Cortex of kidney (tissue), 1 donor: ENCODE measurements at places on chromosomes 11 and 22.

DNA sequence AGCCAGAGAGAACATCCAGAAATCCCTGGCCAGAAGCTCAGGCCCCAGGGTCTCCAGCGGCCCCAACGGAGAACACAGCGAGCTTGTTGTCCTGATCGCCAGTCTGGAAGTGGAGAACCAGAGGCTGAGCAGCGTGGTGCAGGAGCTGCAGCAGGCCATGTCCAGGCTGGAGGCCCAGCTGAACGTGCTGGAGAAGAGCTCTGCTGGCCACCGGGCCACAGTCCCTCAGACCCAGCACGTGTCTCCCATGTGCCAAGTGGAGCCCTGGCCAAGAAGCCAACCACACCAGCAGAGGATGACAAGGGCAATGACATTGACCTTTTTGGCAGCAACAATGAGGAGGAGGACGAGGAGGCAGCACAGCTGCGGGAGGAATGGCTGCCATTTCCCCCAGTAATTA is 20.6 kb upstream of the SCGB1D1 start:
- DNase-seq, result no peak

DNA sequence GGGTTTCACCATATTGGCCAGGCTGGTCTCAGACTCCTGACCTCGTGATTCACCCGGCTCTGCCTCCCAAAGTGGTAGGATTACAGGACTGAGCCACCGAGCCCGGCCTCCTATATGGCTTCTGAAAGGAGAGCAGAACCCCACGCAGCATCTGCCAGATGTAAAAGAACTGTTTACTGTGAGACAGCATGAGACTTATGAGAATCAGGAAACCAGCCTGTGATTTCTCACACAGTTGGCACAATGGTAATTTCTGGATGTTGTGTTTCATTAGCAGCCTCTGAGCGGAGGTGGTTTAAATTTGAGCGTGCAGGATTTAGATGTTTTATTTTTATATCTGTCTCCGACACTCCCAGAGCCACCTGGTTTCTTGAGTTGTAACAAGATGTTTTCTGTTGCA is 33.8 kb downstream of the CEP164 start:
- DNase-seq, result no peak

- no peak for DNase-seq
Measured at GRCh38 chr11:35424157-35424940, 5.0 kb upstream of the SLC1A2 start.

- DNase-seq, result no peak
Measured at GRCh38 chr11:72739240-72740059, 12.8 kb downstream of the ARAP1 start.

DNA sequence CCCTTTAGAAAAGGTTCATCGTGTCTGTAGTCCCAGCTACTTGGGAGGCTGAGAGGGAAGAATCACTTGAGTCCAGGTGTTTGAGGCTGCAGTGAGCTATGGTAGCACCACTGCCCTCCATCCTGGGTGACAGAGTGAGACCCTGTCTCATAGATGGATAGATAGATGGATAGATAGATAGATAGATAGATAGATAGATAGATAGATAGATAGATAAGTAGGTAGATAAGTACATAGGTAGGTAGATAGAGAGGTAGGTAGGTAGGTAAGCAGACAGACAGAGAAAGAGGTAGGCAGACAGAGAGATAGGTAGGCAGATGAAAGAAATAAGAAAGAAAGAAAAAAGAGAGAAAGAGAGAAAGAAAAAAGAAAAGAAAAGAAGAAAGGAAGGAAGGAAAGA is 156.4 kb downstream of the GRIK4 start:
- DNase-seq, result no peak

- no peak for DNase-seq
Measured at GRCh38 chr11:16905375-16905774, 108.8 kb downstream of the PLEKHA7 start.

GRCh38 chr22:41444360-41445128 is 2.1 kb downstream of the TOB2 start:
- DNase-seq, result peak; percentile 28

- DNase-seq, result no peak
Measured at GRCh38 chr11:123518496-123519054, 88.5 kb downstream of the GRAMD1B start.

- no peak for DNase-seq
Measured at GRCh38 chr11:77687088-77687487, 49.5 kb upstream of the CLNS1A start.

DNA sequence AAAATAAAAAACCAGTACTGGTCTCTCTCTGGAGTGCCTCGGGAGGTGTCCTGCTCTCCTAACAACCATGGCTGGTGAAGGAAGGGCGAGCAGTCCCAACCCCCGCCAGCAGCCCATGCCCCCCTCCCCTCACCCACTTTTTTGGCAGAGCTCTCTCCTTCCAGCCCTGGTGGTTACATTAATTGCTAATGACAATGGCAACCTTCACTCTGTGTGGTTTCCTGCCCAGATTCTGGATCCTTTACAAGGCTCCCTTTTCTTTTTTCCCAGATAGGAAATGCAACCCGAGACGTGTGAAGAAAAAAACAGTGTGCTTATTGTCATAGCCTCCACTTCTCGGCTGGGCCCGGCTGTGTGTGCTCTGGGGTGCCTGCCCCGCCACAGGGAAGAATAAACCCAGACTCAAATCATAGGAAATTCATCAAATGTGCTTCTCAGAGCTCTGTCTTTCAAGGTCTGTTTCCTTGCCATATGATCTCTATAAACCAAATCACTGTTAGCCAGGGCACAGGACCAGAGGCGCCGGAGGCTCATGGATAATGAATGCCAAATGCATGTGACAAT is 513.0 kb downstream of the SOX6 start:
- DNase-seq, result no peak

DNA sequence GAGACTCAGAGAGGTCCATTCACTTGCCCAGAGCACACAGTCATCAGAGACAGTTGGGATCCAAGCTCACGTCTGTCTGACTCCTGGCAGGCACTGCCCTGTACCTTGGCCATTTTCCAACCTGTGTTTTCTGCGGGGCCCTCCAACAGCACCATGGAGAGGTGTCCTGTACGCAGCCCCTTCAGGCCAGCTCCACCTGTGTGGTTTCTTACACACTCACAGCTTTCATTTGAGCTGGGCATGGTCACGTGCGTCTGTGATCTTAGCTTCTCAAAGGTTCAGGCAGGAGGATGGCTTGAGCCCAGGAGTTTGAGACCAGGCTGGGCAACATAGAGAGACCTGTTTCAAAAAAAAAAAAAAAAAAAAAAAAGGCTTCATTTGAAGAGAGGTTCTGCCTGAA is 24.4 kb downstream of the TOM1 start:
- DNase-seq, result no peak

- no peak for DNase-seq
Measured at GRCh38 chr11:115080923-115081680, 402.8 kb downstream of the NXPE2 start.

DNA sequence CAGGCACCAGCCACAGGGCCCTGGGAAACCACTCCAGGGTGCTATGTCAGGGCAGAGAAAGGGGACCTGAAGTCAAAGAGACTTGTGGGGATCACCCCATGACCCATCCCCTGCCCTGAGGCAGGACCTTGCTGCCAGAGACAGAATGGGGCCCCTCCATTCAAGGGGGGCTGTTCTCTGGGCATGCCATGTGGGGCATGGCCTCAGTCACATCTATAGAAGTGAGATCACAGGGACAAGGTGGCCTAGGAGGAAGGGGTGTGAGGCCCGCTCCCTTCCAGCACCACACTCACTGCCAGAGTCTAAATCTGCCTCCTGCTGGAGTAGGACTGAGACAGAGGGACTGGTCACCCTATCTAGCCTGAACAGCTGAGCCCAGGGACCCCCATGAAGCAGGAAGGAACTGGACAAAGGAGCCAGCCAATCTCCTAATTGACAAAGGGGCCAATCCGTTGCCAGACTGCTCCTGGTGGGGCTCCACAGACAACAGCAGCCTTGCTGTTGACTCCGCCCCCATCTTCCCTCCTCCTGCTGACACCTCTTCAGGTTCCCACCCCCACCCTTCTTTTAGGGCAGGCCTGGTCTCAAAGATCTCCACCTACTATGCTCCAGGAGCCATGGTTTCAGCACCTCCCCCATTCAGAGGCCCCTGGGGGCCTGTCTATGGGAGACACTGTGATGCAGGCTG is 26.0 kb downstream of the NEAT1 start:
- DNase-seq, result no peak

DNA sequence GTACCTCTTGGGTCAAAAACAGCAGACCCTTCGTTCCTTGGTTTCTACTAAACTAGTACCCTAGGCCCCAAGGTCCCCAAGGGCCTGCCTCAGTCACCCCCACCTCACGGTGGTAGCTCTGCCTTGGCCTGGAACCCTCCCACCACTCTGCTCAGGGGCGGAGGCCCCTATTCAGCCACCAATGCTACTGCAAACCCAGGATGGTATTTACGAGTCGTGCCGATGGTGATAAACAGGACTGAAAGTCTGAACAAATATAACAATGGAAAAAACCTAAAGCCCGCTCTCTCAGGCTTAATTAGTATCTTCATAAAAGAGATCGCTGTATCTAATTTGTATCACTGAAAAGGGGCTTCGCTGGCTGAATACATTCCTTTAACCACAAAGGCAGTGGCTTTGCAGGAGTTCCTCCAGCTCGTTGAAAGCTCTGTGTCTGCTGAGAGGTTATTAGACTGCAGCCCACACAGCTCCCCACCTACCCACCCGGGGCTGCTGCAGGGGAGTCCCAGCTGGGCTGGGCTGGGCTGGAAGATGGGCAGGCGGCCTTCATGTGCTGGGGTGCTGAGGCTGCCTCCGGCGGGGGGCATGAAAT is 15.2 kb downstream of the SHISAL1 start:
- no peak for DNase-seq

GRCh38 chr11:32334822-32335221 is 100.5 kb downstream of the WT1 start:
- DNase-seq, result no peak

DNA sequence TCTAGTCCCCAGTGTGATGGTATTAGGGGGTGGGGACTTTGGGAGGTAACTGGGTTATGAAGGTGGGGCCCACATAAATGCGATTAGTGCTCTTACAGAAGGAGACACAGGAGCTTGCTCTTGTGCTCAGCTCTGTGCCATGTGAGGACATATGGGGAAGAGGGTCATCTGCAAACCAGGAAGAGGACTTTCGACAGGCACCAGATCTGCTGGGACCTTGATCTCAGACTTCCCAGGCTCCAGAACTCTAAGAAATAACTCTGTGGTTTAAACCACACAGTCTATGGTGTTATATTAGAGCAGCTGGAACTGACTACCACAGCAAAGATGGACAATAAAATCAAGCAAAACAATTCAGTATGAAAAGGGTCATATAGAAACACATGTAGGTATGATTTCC is 26.7 kb downstream of the NNMT start:
- DNase-seq, result no peak

- no peak for DNase-seq
Measured at GRCh38 chr11:133681901-133682300, 149.6 kb upstream of the OPCML start.

DNA sequence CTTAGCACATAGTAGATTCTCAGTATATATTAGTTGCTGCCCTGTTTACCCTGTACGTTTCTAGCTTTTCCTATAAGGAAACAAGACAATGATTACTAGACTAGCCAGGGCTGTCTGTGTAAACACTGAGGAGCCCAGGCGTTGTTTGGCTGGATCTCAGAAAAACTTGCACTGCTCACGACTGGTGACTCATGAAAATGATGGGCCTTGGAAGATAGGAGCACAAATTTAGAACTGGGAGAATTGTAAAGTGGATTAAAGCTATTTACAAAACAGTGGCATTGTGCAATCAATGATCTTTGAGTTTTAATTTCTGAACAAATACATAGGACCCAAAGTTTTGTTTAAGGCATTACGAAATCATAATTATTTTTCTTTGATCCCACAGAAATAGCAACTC is 276.9 kb downstream of the FAM76B start:
- DNase-seq, result no peak

- no peak for DNase-seq
Measured at GRCh38 chr11:124082371-124082770, 32.9 kb upstream of the VWA5A start.

- DNase-seq, result no peak
Measured at GRCh38 chr22:44920183-44920582, 89.6 kb downstream of the PHF21B start.

GRCh38 chr11:68336716-68337115 is 24.3 kb downstream of the LRP5 start:
- no peak for DNase-seq

DNA sequence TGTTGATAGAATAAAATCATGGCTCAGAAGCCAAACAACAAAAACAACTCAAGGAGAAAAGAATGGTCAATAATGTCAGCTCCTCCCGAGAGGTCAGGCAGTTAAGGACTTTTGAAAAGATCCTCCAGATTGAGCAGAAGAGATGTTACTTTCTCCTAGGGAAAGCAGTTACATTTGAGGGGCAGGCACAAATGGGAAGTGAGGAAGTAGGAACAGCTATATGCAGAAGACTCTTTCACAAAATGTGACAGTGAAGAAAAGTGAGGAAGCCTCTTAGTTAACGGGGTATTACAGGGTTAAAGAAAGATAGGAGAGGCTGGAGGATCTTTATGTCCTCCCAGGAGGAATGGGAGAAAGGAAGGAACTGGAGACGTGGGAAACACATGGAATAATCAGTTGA is 3.4 kb downstream of the DCHS1 start:
- no peak for DNase-seq

GRCh38 chr11:33214187-33214586 is 43.0 kb upstream of the HIPK3 start:
- no peak for DNase-seq

- no peak for DNase-seq
Measured at GRCh38 chr11:31711137-31711536, 100.0 kb downstream of the PAX6 start.
